Activated CD4-positive, CD25-positive, alpha-beta regulatory T cell treated with anti-CD3 and anti-CD28 coated beads, Interleukin-2, amount 50 U/mL, for 24 hours (primary cell): ENCODE measurements at places on chromosomes 7 and 10.

GRCh38 chr7:155840909-155841308 lies 28.6 kb upstream of the SHH start:
- no peak for ATAC-seq

- no peak for ATAC-seq
Observed at GRCh38 chr10:35423505-35424306, 87.4 kb downstream of the CCNY start.

GRCh38 chr10:48682265-48682664 lies 2.4 kb upstream of the WDFY4 start:
- ATAC-seq, result no peak

- no peak for ATAC-seq
Observed at GRCh38 chr10:29712108-29712507, 77.3 kb upstream of the SVIL start.

DNA sequence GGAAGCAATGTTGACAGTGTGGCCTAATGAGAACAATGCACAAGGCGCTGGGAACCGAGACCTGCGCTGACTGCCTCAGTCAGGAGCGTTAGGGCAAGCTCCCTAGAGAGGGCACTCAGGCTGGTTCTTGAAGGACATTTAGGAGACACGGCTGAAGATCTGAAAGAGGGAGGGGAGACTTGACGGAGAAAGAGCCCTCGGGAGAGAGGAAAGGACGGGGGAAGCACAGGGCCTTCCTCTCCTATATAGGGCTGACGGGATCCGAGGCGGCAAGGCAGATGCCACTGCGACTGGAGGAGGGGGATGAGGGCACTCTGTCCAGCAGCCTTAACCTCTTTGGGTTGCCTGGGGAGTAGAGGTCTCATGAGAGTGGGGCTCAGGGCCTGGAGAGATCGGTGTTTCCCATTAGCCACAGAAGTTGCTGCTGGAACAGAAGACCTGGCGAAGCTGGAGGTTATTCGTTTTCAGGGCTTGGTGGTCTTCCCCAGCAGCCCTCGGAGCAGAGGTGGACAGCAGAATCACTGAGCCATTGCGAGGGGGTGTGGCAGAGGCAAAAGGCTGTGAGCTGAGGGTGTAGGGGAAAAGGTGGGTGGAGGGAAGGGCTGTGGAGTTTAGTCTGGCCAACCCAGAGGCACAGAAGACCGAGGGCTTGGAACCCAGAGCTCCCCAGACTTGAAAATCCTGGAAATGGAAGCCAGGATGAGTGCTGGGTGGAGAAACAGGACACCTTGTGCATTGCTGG lies 36.0 kb downstream of the CLEC2L start:
- no peak for ATAC-seq

- no peak for ATAC-seq
Observed at GRCh38 chr10:2895594-2896196, 171.7 kb upstream of the PFKP start.

DNA sequence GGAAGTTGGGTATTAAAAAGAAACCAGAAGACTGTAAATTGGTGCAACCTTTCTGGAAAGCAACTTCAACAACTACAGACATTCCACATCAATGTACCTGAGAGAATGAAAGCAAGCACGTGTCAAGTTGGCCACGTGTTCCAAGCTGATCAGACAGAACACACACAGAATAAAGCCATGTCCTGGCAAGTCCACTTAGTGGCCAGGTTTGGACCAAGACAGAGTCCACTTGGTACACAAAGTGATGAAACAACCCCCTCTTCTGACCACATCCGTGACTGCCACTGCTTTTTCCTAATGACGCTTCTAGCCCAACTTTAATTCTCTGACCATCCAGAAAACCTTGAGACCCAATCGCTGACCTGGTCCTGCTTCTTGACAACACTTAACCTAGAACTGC lies 109.4 kb downstream of the ABLIM1 start:
- no peak for ATAC-seq
